ENCODE measurements at places on chromosomes 7 and 10. TPM values are rescaled to one million over a fixed set of nuclear protein-coding genes. Genes with fewer than 3 reads are reported as not detected.

DNA sequence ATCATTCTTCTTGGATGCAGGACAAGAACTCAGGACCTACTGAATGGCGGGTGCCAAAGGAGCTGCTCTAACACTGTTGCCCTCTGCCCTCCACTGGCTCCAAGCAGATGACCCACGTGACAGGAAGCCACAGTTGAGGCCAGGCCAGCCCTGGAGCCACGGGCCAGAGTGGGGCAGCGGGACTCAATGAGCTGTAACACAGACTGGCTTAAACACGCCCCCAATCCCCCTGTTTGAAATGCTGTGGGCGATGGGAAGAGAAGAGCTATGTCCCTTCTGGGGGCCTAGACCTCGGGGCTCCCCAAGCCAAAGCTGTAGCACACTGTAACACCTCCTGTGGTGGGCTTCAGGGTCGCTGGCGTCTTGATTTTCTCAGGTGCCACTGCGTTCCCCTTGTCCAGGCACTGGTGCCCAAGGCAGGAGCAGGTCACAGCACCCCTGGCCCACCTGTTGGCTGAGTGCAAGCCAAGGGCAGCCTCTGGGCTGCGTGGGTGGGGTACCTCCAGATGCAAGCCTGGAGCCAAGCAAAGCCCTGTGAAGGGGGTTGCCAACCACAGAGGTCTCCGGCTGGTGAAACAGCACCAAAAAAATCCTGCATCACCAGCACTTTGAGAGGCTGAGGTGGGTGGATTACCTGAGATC, 18.6 kb upstream of the ZMIZ2 start:
- peaks cover under 1% of the 10 kb centered on the region for H3K4me1 ChIP-seq
- DNase-seq, result no peak
- no peaks in the 10 kb centered on the region for H3K27me3 ChIP-seq
- no peak overlapping the region for H3K4me3 ChIP-seq
- no peak overlapping the region for H3K27ac ChIP-seq

GRCh38 chr7:1263391-1263951, 30.8 kb downstream of the UNCX start:
- H3K27me3 ChIP-seq, result peaks cover 27% of the 10 kb centered on the region
- H3K4me1 ChIP-seq, result no peaks in the 10 kb centered on the region
- no peak overlapping the region for H3K27ac ChIP-seq
- DNase-seq, result no peak
- no peaks in the 10 kb centered on the region for H3K36me3 ChIP-seq
- H3K4me3 ChIP-seq, result no peak overlapping the region

GRCh38 chr10:92615515-92615914, 22.6 kb downstream of the KIF11 start:
- no peaks in the 10 kb centered on the region for H3K27me3 ChIP-seq
- no peak overlapping the region for H3K4me3 ChIP-seq
- H3K27ac ChIP-seq, result no peak overlapping the region
- no peaks in the 10 kb centered on the region for H3K36me3 ChIP-seq
- H3K4me1 ChIP-seq, result no peaks in the 10 kb centered on the region
- DNase-seq, result no peak

GRCh38 chr10:4557469-4557868, 268.5 kb upstream of the AKR1E2 start:
- no peak for DNase-seq
- no peaks in the 10 kb centered on the region for H3K36me3 ChIP-seq
- H3K27me3 ChIP-seq, result no peaks in the 10 kb centered on the region
- H3K27ac ChIP-seq, result no peak overlapping the region

DNA sequence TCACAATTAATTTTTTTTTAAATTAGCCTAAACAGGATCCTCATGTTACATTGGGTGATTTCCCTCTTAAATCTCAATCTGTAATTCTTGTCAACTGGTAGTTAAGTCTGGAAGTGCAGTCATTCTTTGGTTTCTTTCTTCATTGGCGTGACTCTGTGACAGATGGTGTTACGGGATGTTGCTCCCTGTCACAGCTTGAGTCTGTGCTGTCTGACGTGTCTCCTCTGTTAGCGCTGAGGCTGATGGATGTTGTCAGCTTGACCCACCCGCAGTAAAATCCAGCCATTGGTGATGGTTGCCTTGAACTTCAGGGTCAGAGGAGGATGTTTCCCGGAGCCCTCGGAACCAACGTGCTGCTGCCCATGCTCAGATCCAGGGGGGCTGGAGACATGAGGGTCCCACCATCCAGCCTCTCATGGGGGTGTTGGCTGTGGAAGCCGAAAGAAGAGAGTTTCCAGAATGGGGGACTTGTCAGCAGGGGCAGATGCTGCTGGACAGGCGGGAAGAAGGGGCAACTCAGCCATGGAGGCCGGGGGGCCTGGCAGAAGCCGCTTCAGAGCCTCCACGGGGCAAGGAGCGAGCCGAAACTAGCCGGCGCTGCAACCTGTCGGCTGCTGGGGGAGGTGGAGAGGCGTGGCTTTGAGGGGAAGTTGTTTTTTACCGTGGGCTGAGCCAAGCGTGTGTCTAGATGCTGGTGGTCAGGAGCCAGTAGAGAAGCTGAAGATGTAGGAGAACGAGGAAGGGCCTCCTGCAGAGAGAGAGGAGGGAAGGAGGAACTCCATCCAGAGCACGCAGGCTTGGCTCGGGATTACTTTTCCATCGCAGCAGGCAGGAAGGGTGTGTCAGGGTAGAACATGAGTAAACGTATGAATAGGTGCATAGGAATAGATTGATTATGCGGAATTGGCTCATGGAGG, 3.5 kb downstream of the SUN1 start:
- no peak overlapping the region for H3K4me3 ChIP-seq
- peaks cover 39% of the 10 kb centered on the region for H3K4me1 ChIP-seq
- no peak overlapping the region for H3K27ac ChIP-seq
- DNase-seq, result no peak

The SPDYE2 gene
- 0.33 TPM for total RNA-seq

GRCh38 chr10:29348836-29349235, 60.0 kb downstream of the LYZL1 start:
- no peak overlapping the region for H3K4me3 ChIP-seq
- no peaks in the 10 kb centered on the region for H3K4me1 ChIP-seq
- DNase-seq, result no peak
- no peaks in the 10 kb centered on the region for H3K36me3 ChIP-seq
- H3K27me3 ChIP-seq, result no peaks in the 10 kb centered on the region
- no peak overlapping the region for H3K27ac ChIP-seq

- no peak for DNase-seq
- no peak overlapping the region for H3K27ac ChIP-seq
- H3K27me3 ChIP-seq, result no peaks in the 10 kb centered on the region
- no peak overlapping the region for H3K4me3 ChIP-seq
- H3K36me3 ChIP-seq, result no peaks in the 10 kb centered on the region
Observed at GRCh38 chr7:11613292-11613930, 218.6 kb downstream of the THSD7A start.

DNA sequence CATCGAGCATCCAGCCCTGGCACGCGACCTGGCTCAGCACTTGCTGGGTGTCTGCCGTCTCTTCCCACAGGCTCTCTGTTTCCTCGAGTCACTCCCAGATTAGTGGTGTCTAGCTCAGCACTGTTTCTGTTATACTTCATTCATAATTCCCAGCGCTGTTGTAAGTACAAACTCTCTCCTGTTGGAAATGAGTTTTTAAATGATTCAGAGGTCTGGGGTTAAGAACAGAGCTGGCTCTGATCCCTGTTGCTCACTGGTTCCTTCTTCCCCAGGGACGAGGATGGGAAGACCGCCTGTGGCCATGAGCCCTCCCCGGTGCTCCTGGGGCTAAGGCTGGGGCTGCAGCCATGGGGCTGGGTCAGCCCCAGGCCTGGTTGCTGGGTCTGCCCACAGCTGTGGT, 17.3 kb upstream of the C10orf95 start:
- H3K27me3 ChIP-seq, result no peaks in the 10 kb centered on the region
- no peak overlapping the region for H3K27ac ChIP-seq
- no peak overlapping the region for H3K4me3 ChIP-seq

Data from CD4-positive, alpha-beta T cell (primary cell).